ENCODE measurements at places on chromosomes 3 and 15.

DNA sequence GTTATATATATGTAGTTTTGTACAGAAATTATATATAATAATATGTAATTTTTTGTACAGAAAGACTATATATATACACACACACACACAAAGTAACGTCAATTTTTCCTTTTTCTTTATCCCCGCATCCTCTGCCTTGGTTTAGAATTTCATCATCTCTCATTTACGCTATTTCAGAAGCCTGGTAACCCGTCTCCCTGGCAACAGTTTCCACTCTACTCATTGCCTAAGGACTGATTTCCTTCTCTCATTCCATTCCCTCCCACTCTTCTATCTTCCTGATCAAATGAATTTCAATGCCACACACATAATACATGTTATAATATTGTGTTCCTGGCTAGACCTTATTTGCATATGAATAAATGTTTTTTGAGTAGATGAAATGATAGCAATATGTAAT, 47.8 kb upstream of the NDN start:
- no peak for DNase-seq

- DNase-seq: no peak
Measured at GRCh38 chr15:29046977-29047376, 161.2 kb downstream of the APBA2 start.

- DNase-seq: no peak
Measured at GRCh38 chr3:148708409-148708808, 10.7 kb downstream of the AGTR1 start.

- DNase-seq: no peak
Measured at GRCh38 chr3:137194301-137194700, 236.5 kb downstream of the IL20RB start.

DNA sequence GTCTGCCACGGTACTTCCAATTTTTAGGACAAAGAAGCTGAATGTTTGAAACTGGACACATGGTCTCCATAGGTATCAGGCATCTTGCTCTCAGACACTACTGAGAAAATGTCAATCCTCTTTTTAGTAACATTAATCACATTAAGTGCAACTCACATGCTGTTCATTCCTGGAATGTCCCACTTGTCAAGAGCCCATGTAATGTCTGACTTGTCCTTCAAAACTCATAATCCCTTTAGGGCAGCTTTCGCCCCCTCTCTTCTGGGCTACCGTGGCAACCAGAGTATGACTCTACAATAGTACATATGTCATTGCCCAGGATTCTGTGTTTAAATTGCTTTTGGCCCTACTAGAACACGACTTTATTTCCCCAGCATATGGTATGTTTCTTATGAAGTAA, 12.3 kb downstream of the NUDT16 start:
- no peak for DNase-seq

DNA sequence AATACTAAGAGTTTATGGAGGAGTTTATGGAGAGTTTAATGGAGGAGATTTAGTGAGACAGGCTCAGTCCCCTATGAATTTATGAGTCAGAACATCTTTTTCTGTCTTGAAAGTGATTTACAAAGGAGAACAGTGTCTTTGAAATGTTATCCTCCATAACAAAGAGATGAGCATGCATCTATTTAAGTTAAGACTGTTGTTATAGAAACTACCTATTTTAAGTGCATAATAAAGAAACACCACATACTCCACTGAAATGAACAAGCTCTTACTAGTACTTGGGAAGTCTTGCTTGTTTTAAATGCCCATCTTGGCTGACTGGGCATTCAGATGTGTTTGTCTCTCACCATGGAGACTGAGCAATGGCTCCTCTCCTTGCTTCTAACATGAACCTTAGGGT, 118.7 kb upstream of the ACP3 start:
- no peak for DNase-seq

DNA sequence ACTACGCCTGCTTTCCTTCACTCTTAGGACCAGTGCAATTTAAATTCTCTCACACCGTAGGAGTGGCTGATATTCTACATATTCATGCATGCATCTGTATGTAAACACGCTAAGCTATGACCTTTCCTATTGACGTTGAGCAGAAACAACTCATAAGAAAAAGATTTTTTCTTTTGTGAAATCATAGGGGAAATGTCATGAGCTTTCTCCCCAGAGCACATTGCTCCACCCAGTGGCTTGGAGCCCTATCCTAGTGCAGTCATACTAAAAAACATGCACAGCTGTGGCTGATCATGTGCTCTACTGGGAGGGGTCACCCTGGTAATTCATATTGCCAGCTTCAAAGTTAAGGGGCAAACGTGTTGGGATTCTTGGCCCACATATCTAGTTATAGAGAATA, 1.8 kb upstream of the MESD start:
- no peak for DNase-seq

DNA sequence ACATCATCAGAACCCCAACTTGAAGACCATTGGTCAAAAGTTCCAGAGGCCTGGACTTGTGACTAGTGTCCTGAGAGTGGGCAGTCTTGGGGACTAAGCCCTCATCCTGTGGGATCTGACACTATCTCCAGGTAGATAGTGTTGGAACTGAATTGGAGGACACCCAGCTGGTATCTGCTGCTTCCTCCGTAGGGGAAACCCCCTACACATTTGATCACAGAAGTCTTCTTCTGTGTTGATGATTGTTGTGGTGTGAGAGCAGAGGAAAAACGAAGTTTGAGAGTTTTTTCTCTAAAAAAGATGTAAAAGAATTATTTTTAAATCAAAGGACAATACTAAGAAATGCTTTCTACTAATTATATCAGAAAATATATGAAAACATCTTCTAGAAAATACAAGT, 6.9 kb downstream of the NSMCE3 start:
- no peak for DNase-seq

GRCh38 chr3:135853981-135854380, 111.5 kb upstream of the PPP2R3A start:
- DNase-seq: no peak

GRCh38 chr15:43390723-43391122, 19.8 kb downstream of the TUBGCP4 start:
- no peak for DNase-seq

DNA sequence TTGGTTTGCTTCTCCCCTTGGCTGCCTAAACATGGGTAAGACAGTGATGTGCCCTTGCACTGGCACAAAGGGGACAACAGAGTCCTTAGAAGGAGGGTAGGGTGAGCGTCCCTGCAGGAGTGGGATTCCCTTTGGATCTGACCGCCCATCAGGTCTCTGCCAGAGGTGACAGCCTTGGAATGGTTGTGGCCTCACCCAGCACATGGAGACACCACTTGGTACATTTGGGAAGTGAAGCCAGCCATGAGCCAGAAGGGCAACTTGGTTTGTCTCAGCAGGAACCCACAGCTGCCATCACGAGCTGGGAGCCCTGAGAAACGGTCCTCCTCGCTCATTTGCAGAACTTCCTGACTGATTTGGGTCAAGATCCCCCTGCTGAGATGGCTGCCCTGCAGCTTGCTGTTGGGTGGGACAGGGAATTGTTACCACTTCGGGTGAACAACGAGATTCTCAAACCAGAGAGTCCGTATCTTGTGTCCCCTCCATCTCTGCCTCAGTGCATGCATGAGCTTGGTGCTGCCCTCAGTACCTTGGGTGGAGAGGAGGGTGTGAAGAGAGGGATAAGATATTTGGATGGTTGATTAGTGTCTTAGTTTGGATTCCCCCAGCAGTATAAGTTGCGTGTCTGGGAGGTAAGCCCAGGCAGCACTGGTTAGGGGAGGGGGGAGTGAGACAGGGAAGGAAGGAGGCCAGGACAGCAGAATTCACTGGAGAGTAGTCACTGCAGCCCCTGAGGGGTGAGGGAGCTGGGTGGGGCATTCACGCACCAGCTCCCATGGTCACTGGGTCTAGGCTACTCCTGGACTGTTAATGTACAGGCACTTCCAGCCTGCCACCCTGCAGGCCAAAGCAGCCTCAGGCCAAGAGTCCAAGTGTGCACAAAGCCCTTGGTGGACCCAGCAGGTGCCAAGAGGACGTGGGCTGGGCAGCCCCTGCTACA, 168.8 kb upstream of the TOPAZ1 start:
- no peak for DNase-seq

DNA sequence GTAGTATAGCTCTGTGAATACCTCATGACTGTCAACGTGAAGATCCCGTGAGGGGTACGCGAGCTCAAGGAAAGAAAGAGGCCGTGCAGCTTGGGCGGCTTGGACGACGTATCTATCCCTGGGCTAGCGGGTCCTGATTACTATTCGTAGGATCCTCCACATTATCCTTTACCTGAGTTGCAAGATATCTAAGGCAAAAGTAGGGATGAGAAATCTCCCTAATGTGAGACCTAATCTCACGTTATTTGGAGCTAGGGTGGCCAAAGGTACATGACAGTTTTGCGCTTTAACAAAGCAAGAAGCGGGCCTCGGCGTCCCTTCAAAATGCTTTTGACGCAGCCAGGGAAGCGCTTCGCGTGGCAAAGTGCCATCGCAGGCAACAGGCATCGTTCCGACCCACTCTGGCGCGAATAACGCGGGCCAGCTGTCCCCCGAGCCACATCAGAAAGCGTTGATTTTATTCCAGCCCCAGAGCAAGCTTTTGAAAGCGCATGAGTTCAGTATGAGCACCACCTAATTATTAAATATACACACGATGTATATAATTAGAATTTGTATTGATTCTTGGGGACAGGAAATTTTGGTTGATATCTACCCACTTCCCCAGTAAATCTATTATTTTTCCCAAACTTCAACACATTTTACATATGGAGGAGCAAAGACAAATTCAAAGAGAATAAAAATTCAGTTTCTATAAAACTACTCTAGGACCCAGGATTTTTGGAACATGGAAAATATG, 2.5 kb upstream of the EOMES start:
- no peak for DNase-seq

GRCh38 chr3:78736863-78737262, 1030.9 kb downstream of the ROBO1 start:
- no peak for DNase-seq

GRCh38 chr3:65245133-65246063, 557.6 kb upstream of the ADAMTS9 start:
- no peak for DNase-seq

GRCh38 chr15:41950489-41950888, 21.9 kb downstream of the EHD4 start:
- no peak for DNase-seq

DNA sequence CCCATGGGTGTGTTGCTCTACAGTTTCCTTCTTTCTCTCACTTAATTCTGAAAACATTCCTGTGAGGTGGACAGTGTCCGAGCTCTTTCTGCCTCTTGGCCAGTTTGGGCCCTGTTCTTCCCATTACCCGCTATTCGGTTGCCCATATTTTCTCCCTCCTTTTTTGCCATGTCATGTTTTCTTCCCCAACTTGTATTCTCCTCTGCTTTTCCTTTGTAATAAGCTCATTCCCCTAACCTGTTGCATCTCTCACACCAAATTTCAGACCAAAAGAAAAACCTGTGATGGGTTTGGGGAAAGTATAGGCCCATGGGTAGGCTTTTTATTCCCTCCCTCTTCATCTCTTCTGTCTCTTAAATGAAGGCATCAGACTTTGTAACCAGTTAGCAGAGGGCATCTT, 30.5 kb downstream of the NKIRAS1 start:
- DNase-seq: no peak

DNA sequence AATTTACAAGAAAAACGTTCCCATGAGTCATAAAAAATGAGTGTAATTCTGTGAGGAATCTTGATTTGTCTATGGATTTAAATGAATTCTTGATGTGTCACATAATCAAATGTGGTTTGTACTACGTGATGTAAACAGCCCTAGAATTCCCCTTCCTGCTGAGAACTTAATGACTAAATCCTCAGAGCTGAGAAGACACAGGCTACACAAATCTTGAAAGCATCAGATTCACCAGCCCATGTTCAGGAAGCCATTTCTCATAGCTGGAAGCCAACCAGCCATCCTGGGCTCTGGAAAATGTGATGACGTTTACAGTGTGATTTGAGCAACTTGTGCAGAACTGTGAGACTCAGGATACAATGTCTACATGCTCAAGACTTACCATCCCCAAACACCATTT, 193.7 kb upstream of the MME start:
- DNase-seq: no peak

DNA sequence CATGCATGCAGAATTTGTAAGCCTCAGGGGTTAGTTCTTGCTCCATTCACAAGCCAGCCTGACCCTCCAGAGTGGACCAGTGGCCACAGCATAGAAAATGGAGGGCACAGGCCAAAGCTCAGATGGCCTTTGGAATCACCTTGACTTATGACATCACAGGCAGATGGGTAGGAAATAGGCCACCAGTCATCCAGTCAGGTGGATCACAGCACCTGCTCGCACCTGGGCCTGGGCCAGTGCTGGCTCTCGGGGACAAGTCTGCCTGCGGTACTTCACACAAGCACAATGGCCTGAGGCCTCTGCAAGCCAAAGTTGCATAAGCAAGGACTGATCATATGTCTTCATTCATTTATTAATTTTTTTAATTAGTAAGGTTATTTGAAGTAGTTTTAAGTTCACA, 39.3 kb downstream of the PPCDC start:
- no peak for DNase-seq

GRCh38 chr15:65829130-65829764, 37.2 kb upstream of the DENND4A start:
- no peak for DNase-seq

- DNase-seq: no peak
Measured at GRCh38 chr15:95948411-95948810, 382.1 kb upstream of the NR2F2 start.

DNA sequence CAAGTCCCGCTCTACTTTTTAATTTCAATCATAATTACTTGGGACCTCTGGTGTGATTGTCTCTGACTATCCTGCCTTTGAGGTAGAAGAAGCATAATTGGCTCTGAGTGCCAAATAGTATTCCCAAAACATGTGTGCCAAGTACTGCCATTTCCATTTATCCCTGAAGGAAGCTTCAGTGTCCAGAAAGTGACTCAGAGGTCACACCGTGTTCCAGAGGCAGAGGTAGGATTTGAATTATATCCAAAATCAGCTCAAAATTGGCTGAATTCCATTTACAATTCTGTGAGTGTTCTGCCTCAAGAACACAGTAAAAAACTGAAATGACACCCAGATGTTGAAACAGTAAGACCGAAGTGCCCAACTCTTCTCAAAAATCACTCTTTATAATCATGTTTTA, 255.3 kb downstream of the RSL24D1 start:
- DNase-seq: no peak

GRCh38 chr15:94582368-94582767, 351.0 kb downstream of the MCTP2 start:
- DNase-seq: peak; percentile 8

GRCh38 chr15:41874736-41875135, 19.1 kb downstream of the SPTBN5 start:
- DNase-seq: no peak

- DNase-seq: no peak
Measured at GRCh38 chr3:11699083-11699427, 55.3 kb upstream of the VGLL4 start.

- no peak for DNase-seq
Measured at GRCh38 chr15:78225783-78226541, 8.4 kb downstream of the ACSBG1 start.

DNA sequence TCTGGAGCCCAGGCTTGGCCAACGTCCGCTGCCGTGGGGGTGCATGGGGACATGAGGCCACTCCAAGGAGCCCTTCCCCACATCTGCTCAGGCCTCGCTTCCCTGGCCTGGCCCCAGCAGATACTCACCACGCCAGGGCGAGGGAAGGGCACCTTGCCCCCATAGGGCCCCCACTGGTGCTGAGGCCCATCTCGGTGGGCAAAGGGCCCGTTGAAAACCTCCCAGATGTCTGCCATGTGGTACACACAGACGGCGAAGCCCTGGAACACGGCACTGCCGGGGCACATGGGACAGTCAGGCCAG, 4.7 kb downstream of the SEMA3G start:
- no peak for DNase-seq

- no peak for DNase-seq
Measured at GRCh38 chr15:42138968-42139386, 17.5 kb downstream of the PLA2G4F start.

GRCh38 chr3:150970665-150971324, 1.7 kb downstream of the CLRN1 start:
- DNase-seq: no peak
